H1 (cell line): ENCODE measurements at places on chromosomes 11 and 22.

GRCh38 chr22:41762980-41763779, 37.3 kb upstream of the CCDC134 start:
- peak; percentile 94 for DNase-seq

- no peak for DNase-seq
Observed at GRCh38 chr11:48024635-48025071, 44.3 kb downstream of the PTPRJ start.

DNA sequence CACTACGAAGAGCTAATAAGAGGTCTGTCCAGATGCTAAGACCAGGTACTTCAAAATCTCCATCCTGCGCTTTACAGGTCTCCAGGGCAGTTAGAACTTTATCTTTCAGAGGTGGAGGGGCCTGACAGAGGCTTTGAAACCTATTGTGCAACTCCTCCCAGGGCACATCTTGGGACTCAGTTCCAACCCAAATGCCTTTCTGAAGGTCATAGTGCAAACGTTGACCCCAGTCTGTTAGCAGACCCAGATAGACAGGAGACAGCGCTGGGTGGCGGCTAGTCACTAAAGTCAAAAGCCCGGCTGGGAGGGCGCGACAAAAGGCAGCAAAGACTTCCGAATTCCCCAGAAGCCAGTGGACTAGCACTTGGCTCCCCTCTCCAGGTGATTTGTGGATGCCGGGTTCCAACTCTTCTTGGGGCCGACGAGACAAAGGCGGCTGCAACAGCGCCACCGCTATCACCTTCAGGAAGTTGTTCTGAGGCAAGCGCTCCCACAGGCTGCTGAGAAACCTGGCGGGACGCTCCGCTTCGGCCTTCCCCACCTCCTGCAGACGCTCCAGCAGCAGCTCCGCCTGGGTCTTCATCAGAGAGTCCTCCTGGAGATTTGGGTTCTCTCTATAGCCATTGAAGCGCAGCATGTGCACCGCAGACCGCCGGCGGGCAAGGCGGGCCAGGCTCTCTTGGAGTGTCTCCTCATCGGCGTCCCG, 728 bp downstream of the FANCF start:
- peak; percentile 71 for DNase-seq

- no peak for DNase-seq
Observed at GRCh38 chr22:37310815-37311595, 28.7 kb downstream of the CYTH4 start.

- DNase-seq = no peak
Observed at GRCh38 chr11:68168694-68169093, 44.4 kb downstream of the KMT5B start.

DNA sequence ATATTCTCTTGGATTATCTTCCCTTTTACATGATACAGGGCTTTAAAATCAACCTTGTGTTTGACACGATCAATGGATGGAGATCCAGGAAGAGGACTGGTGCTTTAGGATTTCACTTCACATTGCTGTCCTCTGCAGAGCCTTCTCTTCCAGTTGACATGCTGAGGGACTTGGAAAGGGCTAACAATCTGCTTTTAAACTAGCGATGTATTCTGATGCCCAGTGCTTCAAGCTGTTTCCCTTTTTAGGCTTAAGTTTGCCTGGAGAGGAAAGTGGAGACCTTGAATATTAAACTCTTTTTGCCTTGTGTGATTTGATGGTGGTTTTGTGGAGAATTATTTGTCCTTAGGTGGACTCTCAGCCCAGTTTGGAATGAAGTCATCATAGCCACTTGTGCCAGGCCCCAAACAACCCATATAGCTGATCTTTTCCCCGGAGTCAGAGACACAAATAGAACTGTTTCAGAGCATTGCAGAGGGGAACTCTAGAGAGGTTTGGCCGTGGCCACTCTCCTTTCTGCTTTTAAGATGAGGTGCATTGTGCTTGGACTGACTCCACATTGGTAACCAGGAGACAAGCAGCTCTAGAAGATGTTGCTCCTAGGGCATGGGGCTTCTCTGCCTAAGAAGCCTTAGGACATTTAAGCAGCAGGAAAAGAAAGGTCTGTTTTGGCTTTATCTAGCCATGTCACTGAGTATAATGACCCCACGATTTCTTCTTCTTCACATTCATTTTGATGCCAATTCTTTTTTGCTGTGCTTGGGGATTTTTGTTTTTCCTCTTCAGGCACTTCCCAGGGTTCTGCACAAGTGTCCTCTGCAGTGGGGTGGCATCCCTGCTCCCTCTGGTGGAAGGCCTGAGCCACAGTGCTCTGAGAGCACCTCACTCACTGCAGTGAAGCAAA, 152.8 kb downstream of the NCAM1 start:
- DNase-seq = peak; percentile 52

DNA sequence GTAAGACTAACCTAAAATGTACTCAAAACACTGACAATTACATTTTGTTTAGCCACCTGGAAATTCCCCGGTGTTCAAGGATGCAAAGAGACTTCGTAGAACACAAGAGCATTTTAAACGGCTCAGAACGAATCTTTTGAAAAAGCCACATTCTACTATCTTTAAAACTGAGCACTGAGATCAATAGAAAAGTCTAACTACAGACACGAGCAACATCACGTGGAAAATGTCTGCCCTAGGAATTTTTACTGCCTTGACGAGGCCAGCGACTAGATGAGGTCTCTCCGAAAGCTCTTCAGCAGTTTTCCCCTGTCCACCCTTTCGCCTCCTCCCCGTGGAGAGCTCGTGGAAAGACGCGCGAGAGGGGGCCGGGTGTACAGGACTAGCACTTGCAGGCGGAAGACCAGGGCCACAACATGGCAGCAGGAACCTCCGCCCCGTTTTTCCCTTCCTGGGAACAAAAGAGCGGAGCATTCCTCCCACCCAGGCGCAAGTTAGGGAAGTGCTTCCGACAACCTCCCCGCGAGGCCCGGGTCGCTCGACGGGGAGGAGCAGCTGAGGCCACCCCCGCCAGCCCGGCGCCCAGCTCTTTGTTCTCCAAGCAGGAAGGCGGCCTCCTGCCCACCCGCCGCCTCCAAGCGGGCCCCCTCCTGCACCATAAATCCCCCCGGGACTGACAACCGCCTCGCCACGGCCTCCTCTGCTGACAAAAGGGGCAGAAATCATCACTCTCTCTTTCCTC, 1.1 kb downstream of the EIF4G2 start:
- no peak for DNase-seq

DNA sequence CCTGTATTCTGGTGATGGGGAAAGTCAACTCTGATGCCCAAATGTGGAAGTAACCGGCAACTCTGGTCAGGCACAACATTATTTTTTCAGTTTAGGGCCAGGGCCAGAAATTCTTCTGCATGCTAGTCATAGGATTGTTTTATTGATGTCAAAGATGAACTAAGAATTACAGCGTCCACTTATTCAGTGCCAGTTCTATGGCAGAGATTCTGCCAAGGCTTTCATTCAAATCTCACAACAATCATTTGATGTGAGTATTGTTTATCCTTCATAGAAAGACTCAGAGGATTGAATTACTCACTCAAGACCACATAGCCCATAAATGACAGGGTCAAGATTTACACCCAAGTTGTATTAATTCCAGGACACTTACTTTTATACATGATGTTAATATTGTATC, 87.7 kb downstream of the TMPRSS5 start:
- no peak for DNase-seq

GRCh38 chr11:64687643-64688533, 35.1 kb downstream of the NRXN2 start:
- no peak for DNase-seq
